Heart right ventricle (tissue), 16 donors: ENCODE measurements at places on chromosomes 2 and 18. TPM values are rescaled to one million over a fixed set of nuclear protein-coding genes. Genes with fewer than 3 reads are reported as not detected.

DNA sequence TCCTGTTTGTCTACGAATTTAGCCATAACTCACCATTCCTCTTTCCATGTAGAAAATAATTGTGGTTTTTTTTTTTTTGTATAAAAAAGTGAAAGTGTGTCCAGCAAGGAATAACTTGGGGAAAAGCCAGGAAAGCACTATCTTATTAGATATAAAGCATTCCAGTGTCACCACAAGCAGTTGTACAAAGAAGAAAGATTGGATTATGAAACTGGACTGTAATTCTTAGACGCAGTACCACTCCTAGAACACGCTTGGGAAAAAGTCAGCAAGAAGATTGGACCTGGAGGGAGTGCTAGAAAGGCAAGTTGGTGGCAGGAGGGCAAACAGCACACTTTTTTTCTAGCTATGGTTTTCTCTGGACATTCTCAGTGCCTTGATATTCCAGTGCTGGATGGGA is 186.7 kb downstream of the PARD3B start:
- no peak for DNase-seq

DNA sequence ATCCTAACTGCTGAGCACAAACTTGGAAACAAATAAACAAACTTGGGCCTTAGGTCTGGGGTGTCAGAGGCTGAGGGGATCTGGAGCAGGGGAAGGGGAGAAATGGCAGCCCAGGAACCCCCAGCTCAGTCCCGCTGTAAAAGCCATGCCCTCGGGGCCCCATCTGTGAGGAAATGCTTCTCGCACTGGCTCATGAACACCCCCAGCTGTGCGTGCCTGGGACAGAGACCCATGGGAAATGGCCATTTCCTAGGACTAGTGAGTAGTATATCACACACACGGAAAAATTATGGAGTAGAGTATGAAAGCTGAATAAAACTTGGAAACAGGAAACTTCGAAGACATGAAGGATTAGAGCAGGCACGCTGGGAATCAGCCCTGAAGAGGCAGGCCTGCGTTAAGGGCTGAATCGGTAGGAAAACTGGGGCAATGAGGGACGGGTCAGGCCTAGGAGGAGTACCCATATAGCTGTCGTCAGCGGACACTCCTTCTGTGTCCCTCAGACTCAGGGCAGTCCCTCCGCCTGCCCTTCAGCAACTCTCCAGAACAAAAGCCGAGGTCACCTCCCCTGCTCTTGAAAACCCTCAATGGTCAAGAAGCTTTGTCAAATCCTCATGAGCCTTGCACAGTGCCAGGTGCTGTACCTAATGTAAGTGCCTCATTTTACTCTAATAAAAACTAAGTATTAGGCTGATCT is 120.8 kb upstream of the ODC1 start:
- no peak for DNase-seq

DNA sequence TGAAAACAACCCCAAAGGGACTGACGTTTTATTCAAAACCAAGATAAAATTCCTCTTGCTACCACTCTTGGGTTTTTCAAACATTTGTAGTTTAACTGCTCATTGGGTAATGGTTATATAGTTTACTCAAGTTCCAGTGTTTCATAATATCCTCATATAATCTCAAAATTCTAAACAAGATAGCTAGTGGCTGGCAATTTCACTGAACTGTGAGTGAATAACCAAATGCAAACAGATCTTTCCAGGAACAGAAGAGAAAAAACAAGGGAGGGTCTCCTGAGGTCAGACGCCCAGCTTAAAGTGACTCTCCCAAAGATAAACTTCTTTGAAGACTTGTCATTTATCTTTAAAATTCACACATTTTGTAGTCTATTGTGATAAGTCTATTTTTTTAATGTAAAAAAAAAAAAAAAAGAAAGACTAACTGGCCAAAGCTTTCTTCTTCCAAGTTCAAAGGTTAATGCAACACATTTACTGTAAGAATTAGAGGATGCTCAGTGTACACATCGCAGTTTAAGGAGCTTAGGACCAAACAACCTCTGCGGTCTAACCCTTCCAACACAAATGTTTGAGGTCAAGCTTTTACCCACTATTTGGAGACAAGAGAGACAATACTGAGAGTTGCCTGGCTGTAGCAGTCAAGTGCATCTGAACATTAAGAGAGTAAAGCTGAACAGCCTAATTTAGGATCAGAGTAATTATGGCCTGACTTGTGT is 26.6 kb downstream of the LPIN2 start:
- DNase-seq: no peak

- no peak for DNase-seq
These were observed 116.1 kb upstream of the CYP26B1 start for GRCh38 chr2:72263776-72264060.

DNA sequence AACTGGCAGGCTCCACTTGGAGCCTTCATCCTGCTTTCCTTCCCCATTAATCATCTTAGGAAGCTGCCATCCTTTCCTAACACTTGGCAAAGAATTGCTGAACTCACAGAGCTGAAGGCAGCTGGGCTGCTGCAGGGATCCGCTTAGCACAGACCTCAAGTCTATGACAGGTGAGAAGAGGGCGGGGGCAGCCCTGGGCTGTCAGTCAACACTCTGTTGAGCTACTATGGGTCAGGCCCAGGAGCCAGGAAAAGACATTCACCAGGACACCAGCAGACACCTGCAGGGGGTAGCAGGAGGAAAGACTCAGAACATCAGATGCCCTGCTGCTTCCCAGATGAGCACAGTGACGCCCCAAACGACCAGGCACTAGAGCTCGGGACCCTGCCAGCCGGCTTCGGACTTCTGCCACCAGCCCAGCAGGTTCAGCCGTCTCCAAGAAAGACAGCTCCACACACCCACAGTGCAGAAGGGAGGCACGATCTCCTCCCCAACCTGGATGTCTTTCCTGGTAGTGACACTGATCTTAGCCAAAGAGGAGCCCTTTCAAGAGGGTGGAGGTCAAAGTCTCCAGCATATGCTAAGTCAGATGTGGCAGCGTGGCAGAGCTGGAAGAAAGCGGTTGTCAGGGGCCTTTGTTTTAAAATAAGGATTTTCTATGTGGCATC is 55.2 kb downstream of the SNORC start:
- DNase-seq: no peak

GRCh38 chr18:57705011-57705410 is 83.4 kb upstream of the NARS1 start:
- DNase-seq: no peak

- no peak for DNase-seq
These were observed 1045.2 kb upstream of the NRXN1 start for GRCh38 chr2:52077159-52077558.

DNA sequence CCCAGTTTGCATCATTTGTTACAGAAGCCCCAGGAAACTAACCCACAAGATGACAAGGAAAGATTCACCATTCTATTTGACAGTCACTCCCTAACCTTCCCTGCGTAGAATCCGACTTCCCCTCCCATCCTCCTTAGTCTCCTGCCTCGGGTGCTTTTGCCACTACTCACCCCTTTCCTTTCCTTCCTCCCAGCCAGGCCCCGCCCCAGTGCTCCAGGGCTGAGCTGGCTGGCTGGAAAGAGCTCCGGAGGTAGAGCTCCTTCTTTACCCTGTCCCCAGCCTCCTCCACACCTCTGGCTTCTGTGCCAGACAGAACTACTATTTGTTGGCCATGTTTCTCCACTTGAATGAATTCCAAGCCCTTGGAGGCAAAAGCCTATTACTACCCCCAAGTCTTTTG is 317.6 kb upstream of the NCKAP5 start:
- no peak for DNase-seq

DNA sequence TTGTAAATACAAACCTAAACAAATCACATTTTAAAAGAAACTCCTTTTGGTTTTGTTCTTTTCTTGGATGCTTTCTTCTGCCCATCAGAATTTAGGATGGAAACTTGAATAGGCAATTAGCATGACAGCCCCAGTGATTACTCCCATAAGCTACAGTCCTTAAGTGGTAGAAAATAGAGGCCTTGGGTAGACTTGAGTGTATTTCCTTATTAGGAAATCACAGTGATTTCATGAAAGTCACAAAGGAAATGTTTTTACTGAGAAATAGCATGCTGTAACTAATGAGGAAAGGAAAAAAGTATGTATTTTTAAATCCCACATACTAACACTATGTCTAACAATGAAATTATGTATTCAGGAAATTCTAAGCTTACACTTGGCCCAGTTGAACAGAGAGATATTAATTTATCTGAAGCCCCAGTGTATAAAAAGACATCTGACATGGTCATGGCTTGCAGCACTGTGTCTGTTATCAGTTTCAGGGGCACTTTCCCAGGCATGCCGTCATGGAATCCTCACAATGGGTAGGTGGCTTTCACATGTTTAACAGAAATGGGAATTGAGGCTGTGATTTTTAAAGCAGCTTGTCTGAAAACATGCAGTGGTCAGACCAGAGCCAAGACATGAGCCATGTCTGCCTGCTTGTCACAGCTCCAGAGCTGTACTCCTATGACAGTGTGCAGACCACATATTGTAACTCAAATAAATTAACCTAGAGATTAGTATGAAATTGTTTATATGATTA is 79.7 kb upstream of the TRIB2 start:
- DNase-seq: no peak

GRCh38 chr18:5173646-5174045 is 23.4 kb downstream of the AKAIN1 start:
- DNase-seq: no peak

GRCh38 chr2:231542136-231542535 is 11.9 kb upstream of the NMUR1 start:
- DNase-seq: no peak

DNA sequence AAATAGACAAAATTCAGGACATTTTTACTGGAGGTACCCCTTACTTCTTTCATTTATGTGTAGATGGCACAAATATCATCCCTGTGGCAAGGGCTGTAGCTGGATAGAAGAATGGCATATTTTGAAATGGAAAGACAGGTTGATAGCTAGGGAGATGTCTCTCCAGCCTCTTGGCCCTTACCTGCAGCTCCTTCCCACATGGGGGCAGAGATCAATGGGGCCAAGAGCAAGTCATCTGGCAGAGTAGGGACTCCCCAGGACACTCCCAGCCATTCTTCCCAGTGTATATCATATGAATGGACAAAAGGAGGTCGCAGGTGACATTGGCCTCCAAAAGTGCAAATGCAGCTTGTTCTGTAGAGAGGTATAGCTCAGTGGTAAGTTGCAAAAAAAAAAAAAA is 192.2 kb upstream of the ATP5MC3 start:
- no peak for DNase-seq

GRCh38 chr2:174615871-174616436 is 18.4 kb upstream of the WIPF1 start:
- no peak for DNase-seq

DNA sequence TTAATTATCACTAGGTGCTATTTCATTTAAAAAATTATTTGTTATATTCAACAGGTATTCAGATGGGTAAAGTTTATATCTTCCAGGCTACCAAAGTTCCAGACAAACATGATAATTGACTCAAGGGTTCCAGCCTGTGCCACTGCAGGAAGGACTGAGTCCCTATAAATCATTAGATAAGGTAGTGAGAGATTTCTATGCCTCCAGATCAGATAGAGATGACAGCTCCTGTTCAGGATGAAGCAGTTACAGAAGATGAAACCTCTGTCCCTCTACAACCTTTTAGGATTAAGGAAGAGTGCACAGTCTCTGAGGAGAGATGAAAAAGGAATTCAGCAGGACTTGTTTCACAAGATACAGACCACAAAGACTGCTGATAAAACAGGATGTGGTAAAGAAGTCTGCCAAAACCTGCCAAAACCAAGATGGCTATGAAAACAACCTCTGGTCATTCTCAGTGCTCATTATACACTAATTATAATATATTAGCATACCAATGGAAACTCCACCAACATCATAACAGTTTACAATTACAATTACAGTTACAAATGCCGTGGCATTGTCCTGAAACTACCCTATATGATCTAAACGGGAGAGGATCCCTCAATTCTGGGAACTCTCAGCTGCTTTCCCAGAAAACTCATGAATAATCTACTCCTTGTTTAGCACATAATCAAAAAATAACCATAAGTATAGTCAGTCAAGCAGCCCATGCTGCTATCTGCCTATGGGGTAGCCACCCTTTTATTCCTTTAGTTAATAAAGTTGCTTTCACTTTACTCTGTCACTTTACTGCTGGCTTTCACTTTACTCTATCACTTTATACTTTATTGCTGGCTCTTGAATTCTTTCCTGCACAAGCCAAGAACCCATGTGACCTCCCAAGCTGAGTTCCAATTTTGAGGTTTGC is 288.5 kb downstream of the PDE11A start:
- no peak for DNase-seq

GRCh38 chr2:113762377-113763118 is 6.1 kb upstream of the SLC35F5 start:
- DNase-seq: no peak

DNA sequence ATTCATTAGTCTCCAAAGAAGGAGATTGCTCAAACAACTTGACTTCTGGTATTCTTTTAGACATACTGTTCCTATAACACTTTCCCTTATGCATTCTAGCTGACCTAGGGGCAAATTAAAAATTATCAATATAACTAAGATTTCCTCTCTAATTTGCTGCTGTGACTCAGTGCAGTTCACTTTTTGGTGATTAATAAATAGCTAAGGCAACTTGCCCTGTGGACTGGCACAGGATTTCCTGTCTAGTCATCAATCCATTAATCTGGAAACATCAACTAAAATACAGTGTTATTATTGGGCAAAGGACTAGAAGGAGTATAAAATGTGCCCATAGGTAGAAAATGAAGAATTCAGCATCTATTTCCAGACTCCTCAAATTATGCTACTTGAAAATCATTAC is 83.5 kb upstream of the SERPINE2 start:
- DNase-seq: no peak

DNA sequence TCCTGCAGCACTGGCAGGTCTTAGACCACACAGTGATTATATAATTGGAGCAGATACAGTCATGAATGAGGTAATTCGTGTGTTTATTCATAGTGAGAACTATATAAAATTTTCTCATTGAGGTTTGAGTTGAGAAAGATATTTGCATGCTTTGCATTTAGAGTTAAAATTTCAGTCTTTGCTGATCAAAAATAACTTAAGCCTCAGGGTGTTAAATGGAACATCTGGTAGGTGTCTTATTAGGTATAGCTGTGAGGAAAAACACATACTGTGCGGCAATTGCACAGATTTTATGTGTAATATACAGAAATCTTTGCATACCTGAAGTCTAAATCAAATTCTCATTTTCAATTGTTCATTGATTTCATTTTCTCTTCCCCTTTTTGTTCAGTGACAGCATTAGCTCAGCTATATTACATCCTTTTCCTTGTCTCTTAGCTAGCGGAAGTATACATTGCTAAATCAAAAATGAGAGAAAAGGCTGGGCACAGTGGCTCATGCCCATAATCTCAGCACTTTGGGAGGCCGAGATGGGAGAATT is 21.2 kb downstream of the GORASP2 start:
- DNase-seq: no peak

GRCh38 chr2:127032621-127033020 is 74.3 kb downstream of the BIN1 start:
- no peak for DNase-seq

- DNase-seq: no peak
These were observed 18.7 kb downstream of the C18orf63 start for GRCh38 chr18:74334242-74334893.

The MLPH gene
- 9.7 TPM for polyA plus RNA-seq

The MYO5B gene
- polyA plus RNA-seq: 0.58 TPM

The SFT2D3 gene
- polyA plus RNA-seq: 2.8 TPM

The HTR2B gene
- 0.59 TPM for polyA plus RNA-seq

The SPP2 gene
- polyA plus RNA-seq: not detected

The RFTN2 gene
- polyA plus RNA-seq: 2.0 TPM

The MYCN gene
- 0.35 TPM for polyA plus RNA-seq

The CNTNAP5 gene
- polyA plus RNA-seq: not detected

The CYP27C1 gene
- polyA plus RNA-seq: 0.07 TPM
